ENCODE measurements at places on chromosomes 12 and 14.
A peak's percentile ranks its signal among the peaks of the same experiment; 100 is the strongest.

DNA sequence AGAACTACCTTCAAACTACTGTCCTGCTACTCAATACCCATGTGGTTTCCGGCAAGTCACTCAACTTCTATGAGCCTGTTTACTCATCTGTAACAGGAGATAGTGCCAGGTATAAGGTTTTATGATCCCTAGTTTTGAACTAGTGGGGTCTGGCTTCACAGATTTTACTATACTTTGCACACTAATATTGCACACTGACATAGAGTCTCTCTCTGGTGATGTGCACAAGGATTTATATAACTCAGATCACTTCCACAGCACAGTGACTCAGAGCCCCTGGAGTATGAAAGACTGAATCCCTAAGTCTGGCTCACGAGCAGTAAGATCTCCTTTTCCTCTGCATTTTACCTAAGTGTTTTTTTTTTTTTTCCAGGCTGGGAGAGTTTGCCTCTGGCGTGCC is 69.7 kb upstream of the SLC38A2 start:
- DNase-seq, result no peak

GRCh38 chr14:100406505-100407131 is 83.5 kb downstream of the SLC25A47 start:
- DNase-seq, result no peak

DNA sequence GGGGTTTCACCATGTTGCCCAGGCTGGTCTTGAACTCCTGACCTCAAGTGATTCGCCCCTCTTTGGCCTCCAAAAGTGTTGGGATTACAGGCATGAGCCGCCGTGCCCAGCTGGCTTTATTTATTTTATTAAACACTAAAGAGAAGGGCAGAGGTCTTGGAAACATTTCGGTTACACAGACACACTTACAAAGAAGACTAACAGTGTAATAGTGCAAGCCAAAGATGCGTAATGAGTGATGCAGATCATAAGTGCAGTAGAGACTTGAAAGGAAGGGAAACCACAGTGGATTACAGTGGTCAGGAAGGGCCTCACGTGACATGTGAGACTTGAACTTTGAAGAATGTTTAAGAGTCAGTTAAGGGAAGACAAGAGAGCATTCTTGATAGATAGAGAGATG is 33.9 kb upstream of the CDK17 start:
- peak; percentile 23 for DNase-seq

GRCh38 chr14:57692671-57693070 is 173.2 kb downstream of the SLC35F4 start:
- peak; percentile 22 for DNase-seq

- DNase-seq, result peak; percentile 35
Observed at GRCh38 chr12:47828976-47829482, 9.3 kb upstream of the HDAC7 start.

GRCh38 chr12:120075034-120075616 is 41.4 kb downstream of the RAB35 start:
- DNase-seq, result no peak

DNA sequence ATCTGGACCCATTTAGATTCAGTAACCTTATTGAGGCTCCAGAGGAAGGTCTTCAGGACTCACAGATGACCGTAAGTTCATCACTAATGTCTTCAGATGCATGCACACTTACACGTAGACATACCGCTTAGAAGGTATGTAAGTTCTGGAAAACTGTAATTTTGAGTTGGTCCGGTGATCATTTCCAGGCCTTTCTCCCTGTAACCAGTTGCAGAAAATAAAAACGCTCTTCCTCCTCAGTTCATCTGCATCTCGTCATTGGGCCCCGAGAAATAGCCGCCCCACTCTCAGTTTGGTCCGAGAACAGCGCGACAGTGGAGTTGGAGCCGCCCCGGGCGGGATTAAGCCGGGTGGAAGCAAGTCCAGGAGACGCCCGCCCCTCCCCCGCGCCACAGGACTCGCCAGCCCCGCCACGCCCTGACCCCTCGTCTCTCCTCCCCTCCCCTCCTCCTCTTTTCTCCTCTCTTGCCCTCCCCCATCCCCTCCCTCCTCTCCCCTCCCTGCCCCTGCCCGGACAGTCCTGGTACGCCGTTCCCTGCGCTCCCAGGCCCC is 83.7 kb downstream of the TNFAIP2 start:
- no peak for DNase-seq

- DNase-seq, result peak; percentile 36
Observed at GRCh38 chr14:32434180-32434579, 105.1 kb downstream of the AKAP6 start.

DNA sequence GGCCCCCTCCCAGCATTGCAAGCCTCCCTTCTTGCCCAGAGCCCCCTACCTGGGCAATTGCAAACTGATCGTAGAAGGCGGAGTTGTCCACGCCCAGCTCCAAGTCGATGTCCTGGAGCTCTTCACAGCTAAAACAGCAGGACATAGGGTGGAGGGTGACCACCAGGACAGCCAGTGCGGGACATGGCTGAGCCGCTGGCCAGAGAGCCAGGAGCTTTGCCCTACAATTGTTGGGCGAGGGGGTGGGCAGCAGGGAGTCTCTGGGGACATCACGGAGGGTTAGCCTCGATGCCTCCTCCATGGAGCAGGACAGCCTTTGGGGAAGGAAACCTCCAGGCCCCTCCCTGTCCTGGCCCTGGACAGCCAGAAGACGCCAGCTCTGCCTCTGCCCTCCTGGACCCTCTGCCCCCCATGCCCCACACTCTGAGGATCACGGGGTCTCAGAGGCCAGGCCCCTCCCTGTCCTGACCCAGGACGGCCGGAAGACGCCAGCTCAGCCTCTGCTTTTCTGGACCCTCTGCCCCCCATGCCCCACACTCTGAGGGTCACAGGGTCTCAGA is 9.4 kb downstream of the TMEM179 start:
- no peak for DNase-seq

DNA sequence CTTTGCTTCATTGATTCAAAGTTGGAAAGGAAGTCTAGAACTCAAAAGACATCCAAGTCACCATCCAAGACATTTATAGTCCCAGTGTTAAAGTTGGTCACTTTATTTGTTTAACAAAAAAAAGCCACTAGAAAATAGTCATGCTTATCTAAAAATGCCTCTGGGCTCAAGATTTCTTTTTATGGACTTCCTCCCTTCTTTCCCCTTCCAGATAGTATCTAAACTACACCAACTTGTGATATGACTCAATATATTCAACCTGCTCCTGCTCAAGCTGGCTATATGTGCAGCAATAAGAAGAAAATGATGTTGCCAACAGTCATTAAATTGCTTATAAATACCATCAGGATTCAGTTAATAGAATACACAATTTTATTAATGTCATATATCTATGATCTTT is 1177.1 kb downstream of the FLRT2 start:
- no peak for DNase-seq

DNA sequence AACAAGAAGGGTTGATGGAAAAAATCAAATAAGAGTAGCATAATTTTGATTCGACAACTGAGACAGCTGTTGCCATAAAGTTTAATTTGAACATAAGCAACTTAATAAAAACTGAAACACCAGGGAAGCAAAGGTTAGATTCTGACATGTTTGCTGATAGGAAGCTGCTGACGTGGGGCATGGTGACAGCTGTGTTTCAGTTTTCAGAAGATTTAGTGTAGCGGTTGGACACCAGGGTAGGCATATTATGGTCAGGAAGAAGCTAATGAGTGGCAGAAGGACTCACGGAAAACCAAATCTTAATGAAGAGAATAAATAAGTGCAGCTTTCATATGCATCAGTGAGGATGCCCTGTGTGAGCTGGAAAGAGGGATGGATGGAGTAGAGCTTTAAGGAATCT is 336.7 kb upstream of the RPL10L start:
- no peak for DNase-seq

GRCh38 chr14:86884498-86884897 is 1108.5 kb downstream of the GALC start:
- DNase-seq, result no peak

DNA sequence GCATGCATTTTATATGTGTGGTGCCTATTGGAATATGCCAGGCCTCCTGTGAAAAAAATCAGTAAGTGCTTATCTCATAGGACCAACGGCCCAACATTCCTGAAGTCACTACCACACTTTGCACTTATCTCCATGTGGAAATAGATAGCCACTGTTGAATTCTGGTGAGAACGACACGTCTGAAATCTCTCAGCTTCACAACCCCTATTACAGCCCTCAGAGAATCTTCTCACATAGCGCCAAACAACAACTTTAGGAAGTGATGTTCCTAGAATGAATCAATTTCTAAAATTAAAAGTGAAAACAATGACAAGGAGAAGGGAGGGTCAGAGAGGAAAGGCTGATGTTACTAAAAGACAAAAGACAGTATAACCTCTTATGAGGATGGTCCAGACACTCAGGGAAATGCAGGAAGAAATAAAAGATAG is 270.8 kb upstream of the BTG1 start:
- no peak for DNase-seq

DNA sequence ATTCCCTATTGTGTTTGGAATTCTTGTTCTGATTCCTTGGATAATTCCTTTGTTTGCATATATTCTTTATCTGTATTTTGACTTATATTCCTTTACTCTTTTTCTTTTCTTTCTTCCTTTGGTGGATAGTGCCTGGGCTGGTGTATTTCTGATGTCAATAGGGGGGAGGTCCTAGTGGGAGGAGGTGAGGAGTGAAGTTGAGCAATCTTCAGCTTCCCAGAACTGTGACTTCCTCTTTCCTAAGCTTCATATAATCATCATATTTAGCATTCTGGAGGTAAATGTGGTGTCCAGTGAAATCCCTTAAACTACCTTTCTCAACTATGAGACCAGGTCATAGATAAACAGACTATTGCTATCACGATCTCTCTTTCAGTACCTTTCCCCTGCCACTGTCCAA is 29.6 kb upstream of the TBPL2 start:
- DNase-seq, result no peak

DNA sequence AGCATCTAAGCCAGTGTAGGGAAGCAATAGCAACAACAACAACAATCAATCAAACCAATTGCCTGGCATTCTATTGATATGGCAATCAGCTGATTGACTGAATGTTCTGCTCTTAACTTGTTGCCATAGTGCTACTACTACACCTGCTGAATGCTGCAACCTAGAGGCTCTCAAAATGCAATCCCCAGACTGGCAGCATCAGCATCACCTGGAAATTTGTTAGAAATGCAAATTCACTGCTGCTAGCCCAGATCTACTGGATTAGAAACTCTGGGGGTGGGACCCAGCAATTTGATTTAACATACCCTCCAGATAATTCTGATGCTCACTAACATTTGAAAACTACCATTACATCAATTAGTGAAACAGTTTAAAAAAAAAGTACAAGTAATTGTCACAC is 363.6 kb downstream of the SNAPC1 start:
- no peak for DNase-seq

DNA sequence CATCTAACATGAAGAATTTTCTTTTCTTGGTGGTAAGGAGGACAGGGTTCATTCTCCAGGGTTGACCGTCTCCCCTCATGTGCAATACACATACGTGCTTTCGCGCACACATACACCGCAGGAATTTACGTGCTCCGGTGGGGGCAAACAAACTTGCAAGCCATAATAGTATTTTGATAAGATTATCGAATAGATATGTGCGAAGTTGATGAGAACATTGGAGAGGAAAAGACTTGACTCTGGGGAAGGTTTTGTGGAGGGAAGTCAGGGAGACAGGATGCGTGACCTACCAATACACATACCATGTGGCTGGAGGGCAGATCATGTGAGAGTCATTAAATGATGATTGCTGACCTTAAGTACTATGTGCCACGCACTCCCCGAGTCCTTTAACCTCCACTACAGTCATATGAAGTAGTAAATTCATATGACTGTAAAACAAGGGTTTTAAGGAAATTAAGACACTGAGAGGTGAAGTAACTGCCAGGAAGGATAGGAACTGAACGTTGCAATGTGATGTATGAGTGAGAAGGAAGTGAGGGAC is 921 bp downstream of the RAD51B start:
- peak; percentile 63 for DNase-seq

- no peak for DNase-seq
Observed at GRCh38 chr12:100268835-100269564, 2.0 kb downstream of the SCYL2 start.

- DNase-seq, result no peak
Observed at GRCh38 chr14:56891226-56891625, 80.9 kb upstream of the OTX2 start.

DNA sequence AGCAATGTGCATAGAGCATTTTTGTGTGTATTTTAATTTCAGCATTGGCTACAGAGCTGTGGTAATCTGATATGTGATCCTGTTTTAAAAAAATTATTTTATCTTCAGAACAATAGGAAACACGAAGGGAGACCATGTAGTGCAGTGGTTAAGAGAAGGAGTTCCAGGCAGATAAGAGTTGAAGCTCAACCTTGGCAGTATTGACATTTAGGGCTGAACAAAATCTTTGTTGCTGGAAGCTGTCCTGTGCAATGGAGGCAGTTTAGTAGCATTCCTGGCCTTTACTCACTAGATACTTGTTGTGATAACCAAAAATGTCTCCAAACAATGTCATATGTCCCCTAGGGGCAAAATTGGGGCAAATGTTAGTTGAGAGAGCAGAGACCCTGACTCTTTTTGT is 59.2 kb downstream of the CHST11 start:
- no peak for DNase-seq

DNA sequence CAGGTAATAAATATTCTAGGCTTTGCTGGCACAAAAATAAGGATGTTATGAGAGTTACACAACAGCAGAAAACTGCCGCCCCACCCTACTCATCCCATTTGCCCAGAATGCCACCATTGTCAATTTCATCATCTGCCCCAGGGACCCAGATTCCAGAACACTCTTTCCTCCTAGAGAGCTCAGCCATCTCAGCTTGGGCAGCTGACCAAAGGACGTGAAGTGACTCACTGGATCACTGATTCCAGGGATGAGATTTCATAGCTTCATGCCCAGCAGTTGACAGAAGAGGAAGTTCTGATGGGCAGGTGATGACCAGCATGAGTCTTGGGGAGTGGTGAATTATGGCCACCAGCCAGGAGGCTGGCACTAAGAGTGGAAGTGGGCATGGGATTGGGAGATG is 450.3 kb downstream of the RMST start:
- DNase-seq, result peak; percentile 29

DNA sequence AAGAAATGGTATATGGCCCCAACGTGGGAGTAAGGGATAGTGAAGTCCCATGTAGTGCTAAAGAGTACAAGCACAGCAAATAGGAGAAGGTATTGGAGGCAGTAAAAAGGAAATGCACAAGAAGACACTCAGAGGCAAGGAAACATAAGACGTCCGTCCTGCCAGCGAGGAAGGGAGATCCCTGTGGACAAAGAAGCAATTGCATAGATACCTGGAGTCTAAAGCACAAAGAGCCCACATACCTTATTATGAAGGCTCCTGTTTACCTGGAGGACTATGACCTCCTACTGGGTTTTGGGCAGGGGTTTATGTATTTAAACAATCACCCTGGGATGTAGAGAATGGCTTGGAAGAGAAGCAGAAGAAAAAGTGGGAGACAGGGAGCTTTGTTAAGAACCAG is 341.2 kb upstream of the DCN start:
- no peak for DNase-seq
